ENCODE measurements at places on chromosomes 3 and 15.
A peak's percentile ranks its signal among the peaks of the same experiment; 100 is the strongest.

DNA sequence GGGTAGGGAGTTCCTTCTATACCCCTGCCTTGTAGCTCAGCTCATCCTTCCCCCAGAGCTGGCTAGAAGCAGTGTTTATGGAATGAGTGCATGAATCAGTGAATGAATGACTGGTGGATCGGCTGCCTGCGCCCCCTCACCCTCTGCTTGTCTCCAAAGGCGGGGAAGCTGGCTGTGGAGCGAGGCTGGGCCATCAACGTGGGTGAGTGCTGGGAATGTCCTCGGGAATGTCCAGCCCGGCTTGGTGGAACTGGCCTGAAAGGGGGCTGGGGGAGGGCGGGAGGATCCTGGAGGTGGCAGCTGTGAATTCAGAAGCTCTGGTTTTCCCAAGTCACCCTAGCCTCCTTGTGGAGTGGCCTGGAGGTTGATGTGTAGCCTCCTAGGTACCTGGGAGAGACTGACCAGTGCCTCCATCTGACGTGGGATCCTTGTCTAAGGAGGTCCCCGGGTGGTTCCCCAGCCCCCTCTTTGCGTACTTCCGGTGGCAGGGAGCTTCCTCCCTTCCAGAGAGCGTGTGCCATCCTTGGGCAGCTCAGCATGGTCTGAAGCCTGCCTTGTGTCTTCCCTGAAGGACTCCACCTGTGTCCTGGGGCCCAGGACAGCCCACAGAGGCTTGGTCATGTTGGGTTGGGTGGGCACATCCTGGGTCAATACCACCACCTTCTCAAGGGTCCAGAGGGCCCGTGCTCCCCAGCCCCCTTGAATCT is 18.4 kb downstream of the HDAC11 start:
- DNase-seq = no peak

- DNase-seq = no peak
Measured at GRCh38 chr3:176696816-176697215, 500.5 kb downstream of the TBL1XR1 start.

GRCh38 chr15:88542342-88542733 is 4.1 kb downstream of the DET1 start:
- no peak for DNase-seq

DNA sequence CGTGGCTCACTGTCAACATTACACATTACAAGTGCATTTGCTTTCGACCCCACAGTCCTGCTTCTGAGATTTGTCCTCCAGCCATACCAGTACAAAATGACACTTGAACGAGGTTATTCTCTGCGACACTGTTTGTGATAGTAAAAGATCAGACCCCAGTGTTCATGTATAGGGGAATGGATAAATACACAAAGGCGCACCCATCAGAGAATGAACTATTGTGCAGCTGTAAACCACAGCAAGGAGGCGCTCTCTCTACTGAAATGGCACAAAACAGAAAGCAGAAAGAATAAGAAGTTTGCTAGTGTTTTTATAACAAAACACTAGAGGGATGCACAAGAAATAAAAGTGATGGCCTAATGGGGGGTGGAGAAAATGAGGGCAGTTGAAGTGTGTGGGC is 4.9 kb upstream of the CHSY1 start:
- DNase-seq = no peak

DNA sequence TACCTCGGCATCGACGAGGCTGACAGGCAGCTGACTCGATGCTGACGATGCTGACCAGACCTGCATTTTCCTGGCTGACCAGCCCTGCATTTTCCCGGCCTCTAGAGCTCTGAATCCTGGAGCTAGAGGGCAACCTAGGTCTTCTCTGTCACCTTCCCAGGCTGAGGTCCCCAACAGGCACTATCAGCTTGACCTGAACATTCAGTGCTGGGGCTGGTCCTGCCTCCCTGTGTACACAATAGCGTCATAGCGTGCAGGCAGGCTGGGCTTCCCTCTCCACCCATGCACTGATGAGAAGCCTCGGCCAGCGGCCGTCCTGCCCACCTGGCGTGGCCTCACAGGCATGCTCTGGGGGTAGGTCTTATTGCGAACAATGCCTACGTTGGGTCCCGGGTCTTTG is 62.3 kb upstream of the SNRPA1 start:
- no peak for DNase-seq

GRCh38 chr15:90287946-90288345 is 22.5 kb downstream of the NGRN start:
- no peak for DNase-seq

- no peak for DNase-seq
Measured at GRCh38 chr3:81554801-81555200, 206.6 kb downstream of the GBE1 start.

DNA sequence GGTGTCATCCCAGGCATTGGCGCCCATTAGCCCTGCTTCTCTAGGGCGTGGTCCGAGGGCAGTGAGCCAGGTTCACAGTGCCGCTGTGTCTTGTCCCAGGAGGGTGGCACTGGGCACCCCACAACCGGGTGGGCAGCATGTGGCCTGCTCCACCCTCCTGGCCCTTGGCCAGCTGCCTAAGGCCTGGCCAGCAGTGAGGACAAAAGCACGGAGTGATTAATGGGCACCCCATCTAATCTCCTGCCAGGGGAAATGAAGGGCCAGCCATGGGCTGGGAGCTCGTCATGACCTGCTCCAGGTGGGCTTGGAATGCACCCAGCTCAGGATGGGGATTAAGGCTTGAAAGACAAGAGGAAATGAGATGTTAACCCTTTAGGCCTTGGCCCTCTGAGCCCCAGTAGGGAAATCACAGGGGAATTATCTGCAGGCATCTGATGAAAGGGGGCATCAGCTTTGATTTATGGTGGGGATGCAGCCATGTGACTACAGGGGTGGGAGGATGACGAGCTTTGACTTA is 5.2 kb downstream of the THSD4 start:
- DNase-seq = no peak

DNA sequence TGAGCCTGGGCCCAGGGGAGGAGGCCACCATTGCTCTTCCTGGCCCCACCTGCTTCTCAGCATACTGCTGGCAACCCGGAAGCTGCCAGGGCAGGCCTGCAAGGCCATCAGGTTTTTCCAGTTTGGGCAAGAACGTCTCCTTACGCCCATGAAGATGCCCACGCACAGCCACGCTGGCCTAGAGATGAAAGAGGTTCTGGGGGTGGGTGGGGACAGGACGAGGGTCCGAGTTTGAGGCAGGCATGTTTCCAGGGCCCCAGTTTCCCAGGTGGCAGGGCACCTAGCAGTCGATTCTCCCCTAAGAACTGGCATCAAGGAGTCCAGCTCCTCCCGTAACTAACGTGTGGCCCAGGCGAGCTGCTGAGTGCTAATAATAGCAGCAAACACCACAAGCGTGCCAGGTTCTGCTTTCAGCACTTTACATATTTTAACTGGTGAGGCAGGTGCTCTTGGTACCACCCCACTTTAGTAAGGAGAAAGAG is 45.8 kb downstream of the ZNF710 start:
- DNase-seq = no peak

GRCh38 chr3:58356054-58356453 is 23.4 kb downstream of the PXK start:
- no peak for DNase-seq

GRCh38 chr3:180973543-180973942 is 16.0 kb downstream of the DNAJC19 start:
- no peak for DNase-seq

DNA sequence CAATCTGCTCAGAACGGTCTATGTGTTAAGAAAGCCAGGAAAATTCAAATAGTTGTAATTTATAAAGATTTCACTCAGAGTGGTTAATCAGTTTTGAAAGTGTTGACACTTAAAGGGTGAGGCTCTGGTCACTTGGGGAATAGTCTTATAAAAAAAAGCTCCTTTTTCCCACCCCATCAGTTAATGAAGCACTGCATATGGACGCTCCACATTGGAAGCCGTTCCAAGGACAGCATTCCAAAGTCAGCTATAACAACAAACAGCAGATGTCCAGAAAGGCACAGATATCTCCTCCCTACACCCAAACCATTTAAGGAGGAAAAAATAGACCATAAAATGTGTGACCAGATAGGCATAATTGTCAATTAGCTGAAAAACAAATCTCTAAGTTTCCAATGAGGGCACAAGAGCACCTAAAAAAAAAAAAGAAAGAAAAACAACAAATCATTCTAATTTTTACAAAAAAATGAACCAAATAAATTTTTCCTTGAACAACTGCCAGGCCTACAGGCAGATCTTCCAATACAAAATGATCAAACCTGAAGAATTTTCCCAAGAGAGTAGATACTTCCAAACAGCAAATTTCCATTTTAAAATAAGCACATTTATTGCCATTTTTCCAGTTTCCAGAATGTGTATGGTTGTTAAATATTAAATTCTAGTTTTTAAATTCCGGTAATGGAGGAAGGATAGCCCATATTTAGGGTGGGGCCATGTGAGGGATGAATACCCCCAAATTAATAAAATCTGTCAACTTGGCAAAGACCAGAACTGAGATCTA is 198.3 kb downstream of the ERC2 start:
- DNase-seq = peak; percentile 8

DNA sequence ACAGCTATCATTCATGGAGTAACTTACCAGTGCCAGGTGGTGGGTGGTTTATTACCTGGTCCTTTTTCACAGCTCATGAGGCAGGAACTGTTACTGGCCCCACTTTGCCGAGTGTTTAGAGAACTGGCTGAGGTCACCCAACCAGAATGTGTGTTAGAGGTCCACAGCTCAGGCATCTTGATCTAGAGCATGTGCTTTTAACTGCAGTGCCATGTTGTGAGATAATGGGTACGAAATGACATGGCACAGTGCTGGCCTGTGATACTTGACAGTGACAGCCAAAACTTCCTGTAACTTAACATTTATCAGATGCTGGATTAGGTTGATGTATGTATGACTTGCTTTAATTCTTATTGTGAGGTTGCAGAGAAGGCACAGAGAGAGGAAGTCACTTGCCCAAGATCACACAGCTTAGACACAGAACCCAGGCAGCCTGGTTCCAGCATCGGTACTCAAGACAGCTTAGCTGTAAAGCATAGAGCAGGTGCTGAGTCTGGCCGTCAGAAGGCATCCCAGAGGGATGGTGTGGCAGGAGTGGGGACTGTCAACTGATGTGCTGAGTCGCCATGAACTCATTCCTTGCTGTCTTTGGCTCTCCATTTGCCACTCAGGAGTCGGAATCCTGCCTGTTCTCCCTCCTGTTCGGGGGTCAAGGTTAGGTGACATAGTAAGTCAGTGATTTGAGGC is 9.6 kb downstream of the MCM2 start:
- no peak for DNase-seq

DNA sequence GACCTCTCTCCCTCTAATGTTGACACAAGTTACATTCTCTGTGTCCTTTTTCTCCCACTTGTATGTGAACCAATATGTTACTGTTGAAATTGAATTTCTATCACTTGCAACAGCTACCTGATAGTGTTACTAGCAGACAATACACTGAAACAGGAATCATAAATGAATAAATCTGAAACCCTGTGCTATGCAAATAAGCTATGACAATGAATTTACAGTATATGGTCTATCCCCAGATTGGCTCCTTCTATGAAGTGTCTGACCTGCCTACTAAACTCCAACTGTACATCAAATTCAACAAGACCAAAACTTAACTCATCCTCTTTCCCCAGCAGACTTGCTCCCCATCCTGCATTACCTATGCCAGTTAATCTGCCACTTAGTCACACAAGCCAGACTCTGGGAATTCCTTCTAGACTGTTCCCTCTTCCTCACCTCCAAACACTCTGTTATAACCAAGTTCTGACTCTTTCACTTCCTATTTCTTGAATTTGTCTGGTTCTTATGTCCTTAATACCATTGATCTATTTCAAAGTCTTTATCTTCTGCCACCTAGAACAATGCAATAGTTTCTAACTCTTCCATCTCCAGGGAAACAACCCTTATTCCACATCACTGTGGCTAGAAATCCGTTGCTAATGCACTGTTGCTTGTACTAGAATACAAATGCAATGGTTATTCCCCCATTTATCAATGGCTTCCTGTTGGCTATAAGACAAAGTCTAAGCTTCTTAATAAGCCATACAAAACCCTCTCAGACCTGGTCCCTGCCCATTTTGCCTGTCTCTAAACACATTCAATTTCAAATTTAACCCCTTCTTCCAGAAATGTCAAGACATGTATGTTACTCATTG is 13.4 kb upstream of the ZNF639 start:
- DNase-seq = no peak

DNA sequence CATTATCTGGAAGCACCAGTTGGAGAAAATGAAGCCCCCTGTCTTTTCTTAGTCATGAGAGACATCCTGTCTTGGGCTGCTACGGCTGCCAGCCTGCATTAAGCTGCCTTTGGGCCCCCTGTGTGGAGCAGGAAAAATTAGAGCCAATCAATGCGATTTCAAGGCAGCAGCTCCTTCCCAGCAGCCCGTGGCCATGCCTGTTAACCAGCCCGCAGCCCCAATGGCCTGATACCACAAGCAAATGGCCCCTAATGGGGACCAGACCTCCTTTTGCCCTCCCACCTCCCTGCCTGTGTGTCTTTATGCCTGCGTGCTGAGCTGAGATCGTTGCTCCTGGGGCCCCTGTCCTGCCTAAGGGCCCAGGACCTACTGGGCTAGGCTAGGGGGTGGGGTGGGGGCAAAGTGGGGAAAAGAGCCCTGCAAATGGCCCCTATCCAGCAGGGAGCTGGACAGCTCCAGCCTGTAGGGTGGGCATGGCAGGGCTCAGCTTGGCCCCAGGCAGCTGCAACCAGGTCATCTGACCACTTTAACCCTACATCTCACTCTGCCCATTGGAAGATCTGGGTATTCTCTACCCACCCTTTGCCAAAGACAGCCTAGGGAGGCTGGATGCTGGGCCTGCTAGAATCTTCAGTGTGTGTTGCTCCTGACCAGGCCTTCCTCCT is 53.8 kb upstream of the MRPS22 start:
- DNase-seq = no peak
